ENCODE measurements at places on chromosomes 6 and 20.

DNA sequence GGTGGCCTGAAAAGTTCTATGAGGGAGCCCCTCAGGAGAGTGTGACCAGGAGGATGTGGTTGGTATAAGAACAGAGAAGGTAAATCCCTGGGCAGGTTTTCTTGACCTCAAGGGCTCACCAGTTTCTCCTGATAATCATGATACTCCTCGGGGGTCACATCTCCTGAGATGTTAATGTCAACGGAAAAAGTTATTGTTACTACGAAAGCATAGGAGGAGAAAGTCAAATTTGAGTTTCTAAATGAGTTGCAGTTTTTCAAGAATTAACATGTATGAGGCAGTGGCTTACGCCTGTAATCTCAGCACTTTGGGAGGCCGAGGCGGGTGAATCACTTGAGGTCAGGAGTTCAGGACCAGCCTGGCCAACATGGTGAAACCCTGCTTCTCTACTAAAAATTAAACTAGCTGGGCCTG, 23.4 kb downstream of the MGME1 start:
- DNase-seq: no peak

DNA sequence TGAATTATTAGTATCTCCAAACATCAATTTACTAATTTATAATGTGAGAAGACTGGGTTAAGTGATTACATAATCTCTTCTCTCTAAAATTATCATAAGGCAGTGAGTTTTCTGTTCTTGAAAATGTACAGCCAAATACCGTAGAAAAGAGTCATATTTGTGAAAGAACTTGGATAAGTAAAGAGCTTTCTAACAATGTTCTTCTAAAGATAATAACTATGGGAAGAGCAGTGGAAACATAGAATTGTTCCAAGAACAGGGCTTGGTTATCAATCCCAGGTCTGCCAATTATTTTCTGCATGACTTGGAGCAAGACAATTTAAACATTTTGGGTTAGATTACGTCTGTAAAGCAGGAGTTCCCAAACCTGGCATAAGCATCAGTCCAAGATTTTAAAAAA, 198.1 kb upstream of the SGK1 start:
- no peak for DNase-seq

DNA sequence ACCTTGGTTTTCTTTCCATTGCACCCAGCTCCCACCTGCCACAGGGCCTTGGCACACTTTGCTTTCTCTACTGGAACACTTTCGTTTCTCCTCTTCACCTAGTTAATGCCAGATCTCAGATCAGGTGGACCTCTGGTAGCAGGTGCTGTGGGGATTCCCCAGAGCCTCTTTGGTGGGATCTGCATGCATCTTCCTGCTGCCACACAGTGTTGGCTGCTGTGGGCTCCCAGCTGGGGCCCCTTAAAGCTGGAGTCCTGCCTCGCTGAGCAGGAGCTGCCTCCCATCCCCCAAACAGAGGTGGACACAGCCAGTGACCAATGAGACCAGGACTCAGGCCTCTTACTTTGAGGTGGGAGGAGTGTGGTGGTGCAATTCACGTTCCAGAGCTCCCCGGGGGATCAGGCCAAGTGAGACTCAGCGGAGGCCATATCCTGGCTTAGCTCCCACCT, 28.4 kb downstream of the CEBPB start:
- DNase-seq: no peak

GRCh38 chr20:51766994-51767866, 960 bp downstream of the ATP9A start:
- peak; percentile 94 for DNase-seq

GRCh38 chr6:17418281-17419188, 25.1 kb downstream of the CAP2 start:
- DNase-seq: no peak

GRCh38 chr6:53436526-53437303, 88.0 kb upstream of the ELOVL5 start:
- DNase-seq: no peak

GRCh38 chr6:84017709-84018452, 15.7 kb upstream of the MRAP2 start:
- no peak for DNase-seq

GRCh38 chr6:193773-194310, 98.4 kb upstream of the DUSP22 start:
- no peak for DNase-seq

DNA sequence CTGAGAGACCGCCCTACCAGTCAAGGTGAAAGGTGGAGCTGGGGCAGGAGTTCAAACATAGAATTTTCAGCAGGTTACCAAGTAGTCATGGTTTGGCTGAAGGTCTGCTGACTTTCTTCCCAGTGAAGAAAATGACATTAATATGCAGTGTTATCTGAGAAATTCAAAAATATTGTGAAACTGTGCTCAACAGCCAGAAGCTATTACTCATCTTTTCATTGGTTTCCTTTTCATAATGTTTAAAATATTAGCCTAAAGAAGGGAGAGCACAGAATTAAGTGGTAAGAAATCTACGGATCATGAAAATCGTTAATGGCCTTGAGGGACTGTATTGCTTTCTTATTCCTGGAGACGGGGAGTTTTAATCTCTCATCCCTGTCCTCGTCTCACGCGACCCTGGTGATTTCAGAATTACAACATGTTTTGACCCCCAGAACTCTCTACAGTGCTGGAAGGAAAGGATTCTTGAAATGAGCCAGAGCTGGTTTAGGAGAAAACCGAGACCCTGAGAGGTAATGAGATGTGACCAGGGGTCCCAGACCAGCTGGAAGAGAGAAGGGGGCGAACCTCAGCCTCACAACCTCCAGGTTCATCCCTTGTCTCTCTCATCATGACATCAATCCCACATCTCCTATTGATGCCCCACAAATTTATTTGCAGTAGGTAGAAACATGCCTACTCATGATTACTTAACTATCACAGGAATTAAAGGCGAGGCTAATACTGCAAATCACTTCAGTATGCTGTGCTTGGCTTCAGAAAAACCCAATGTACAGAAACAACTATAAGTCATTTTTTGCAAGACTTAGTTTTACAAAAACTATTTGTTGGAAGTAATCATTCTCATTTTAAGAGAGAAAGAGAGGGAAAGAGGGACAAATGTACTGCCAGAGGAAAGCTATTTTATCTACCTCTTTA, 209.5 kb downstream of the FNDC1 start:
- DNase-seq: no peak

GRCh38 chr6:4412488-4412887, 277.1 kb upstream of the ECI2 start:
- DNase-seq: no peak

DNA sequence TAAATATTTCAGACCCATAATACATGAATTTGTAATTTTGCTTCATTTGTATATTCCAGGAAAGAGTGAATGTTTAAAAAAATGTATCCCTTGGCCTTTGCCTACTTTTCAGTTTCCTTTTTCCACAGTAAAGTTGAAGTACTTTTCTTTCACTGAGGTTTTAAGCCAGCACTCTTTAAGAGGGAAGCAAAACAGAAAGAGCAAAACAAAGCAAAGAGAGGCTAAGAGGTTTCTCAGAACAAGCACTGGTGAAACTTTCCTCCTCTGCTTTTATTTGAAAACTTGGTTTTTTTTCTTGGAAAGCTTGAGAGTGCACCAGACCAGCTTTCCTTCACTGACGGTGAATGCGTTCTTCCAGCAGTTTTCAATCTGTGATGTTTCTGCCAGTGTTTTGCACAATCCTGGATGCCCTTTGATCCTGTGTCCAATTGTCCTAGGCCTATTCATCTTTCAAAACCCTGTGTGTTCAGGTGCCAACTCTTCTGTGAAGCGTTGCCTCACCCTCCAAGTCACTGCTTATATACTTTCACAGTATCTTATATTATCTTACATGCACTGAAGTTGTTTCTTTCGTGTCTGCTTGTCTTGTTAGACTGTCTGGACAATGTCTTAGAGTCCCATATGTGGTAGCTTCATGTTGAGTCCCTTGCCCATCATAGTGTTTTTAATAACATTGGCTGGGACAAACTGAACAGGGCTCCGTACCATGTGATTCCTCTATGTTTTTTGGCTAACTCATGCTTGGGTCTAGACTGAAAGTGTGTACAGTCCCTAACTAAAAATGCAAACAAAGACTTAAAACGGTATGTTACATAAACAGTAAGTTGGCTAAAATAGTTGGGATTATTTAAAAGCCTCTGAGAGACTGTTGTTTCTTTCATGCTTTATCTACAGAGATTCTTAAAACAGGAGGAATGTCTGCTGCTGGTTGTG, 1.9 kb downstream of the RNF217 start:
- no peak for DNase-seq

- DNase-seq: no peak
Observed at GRCh38 chr6:89985751-89986493, 91.7 kb downstream of the GJA10 start.

DNA sequence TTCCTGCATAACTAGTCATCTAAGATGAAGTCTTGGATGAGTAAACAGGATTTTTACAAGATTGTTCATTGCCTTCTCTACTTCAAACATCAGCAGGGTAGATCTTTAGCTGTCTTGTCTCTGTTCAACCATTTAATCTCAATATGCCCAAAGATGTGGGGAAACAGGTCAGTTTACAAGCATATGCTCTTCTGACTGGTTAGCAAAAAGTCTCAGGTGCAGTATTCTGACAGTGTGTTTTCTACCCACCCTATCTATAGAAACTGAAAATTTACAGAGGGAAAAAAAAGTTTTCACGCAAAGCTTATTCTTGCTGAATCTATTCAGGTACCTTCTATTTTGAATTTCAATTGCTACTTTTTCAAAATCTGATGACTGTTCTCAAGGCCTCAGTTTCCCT, 29.0 kb downstream of the MAP3K5 start:
- DNase-seq: no peak

DNA sequence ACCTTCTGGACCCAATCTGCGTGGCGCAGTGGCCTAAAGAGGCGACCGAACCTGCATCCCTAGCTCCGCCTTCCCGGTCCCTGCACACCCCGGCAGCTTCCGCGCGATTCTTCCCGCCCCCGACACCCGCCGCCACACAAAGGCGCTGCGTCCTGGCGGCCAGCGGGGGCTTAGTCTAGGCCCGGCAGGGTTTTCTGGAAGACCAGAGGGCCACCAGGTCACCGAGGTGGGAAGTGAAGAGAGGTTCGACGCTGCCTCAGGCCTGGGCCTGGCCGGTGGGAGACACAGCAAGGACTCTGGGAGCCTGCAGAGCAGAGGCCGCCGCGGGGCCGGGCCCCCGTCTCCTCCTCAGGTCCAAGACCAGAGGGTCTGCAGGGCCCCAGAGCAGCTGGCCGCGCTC, 154.9 kb downstream of the OR2B2 start:
- DNase-seq: no peak

GRCh38 chr20:38973107-38973506, 11.0 kb downstream of the DHX35 start:
- DNase-seq: no peak

DNA sequence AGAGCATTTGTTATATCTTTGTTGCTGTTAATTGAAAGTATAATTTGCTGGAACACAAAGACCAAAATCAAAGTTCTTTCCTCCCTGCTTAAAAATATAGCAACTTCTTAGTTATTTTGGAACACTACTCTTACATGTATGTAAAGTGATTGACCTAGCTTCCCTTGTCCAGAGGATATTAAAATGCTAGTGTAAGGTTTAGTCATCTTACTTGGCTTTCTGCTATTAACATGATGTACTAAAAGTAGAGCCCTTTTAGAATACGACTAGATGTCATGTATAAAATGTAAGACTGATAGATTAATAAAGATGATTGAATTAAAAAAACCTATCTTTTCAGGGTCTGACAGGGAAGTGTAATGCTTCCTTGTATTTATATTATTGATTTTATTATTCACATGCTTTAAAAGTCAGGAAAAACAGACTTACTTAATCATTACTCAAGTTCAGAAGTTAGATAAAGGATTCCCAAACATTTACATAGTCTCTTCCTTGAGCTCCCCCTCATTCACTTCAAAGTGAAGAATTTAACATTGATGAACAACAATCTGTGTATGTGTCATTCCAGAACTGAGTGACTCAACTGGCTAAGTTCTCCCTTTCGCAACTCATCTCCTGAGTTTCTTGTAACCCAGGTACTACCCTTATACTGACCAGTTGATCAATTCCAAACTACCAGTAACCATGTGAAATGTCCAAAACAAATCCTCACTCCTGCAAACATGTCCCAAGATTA, 50.9 kb downstream of the BTBD9 start:
- DNase-seq: no peak

- DNase-seq: no peak
Observed at GRCh38 chr6:39847221-39847620, 55.0 kb downstream of the DAAM2 start.

- no peak for DNase-seq
Observed at GRCh38 chr6:147507162-147508041, 1.1 kb upstream of the SAMD5 start.

All from DMS79 (cell line).